Activated naive CD8-positive, alpha-beta T cell treated with anti-CD3 and anti-CD28 coated beads for 36 hours (primary cell): ENCODE measurements at places on chromosomes 3 and 15. TPM values are rescaled to one million over a fixed set of nuclear protein-coding genes. Genes with fewer than 3 reads are reported as not detected.

RUVBL1 gene
- 122 TPM for total RNA-seq

MITF gene
- 0.25 TPM for total RNA-seq

SLCO2A1 gene
- total RNA-seq: 0.08 TPM

ZKSCAN7 gene
- 4.5 TPM for total RNA-seq

GATM gene
- total RNA-seq: 5.0 TPM

NRROS gene
- 22.0 TPM for total RNA-seq

- H3K27me3 ChIP-seq: no peaks in the 10 kb centered on the region
- no peak overlapping the region for H3K4me3 ChIP-seq
- DNase-seq: no peak
These were observed 54.3 kb downstream of the TBC1D2B start for GRCh38 chr15:78023081-78023665.

- H3K27ac ChIP-seq: peak overlapping the region; percentile 90
- H3K4me3 ChIP-seq: peak overlapping the region; percentile 97
- no peaks in the 10 kb centered on the region for H3K27me3 ChIP-seq
- peaks cover 32% of the 10 kb centered on the region for H3K36me3 ChIP-seq
These were observed 901 bp upstream of the RASSF1 start for GRCh38 chr3:50341537-50341936.

- peaks cover 1% of the 10 kb centered on the region for H3K36me3 ChIP-seq
- H3K27ac ChIP-seq: no peak overlapping the region
- DNase-seq: no peak
- no peaks in the 10 kb centered on the region for H3K27me3 ChIP-seq
- H3K4me1 ChIP-seq: peaks cover 2% of the 10 kb centered on the region
These were observed 114.3 kb downstream of the TGFBR2 start for GRCh38 chr3:30720586-30721313.

DNA sequence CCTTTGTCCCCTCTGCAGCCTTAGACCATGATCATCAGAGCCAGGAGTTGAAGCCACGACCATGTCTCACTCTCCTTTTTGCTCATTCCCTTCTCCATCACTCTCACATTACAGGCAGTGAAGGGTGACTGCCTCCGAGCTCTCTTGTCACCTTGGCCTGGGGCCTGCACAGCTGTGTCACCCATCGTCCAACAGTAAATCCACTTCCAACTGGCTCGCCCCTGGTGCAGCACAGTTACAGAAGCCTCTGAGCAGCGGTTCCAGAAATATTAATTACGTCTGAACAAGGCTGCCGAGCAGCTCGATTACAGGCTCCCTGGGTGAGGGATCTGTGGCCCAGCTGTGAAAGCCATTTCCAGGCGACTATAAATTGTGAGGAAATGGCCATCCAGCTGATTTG lies 528.2 kb downstream of the NR2F2 start:
- no peak overlapping the region for H3K27ac ChIP-seq
- H3K36me3 ChIP-seq: no peaks in the 10 kb centered on the region
- H3K4me1 ChIP-seq: no peaks in the 10 kb centered on the region
- H3K27me3 ChIP-seq: peaks cover 6% of the 10 kb centered on the region
- no peak overlapping the region for H3K4me3 ChIP-seq

GRCh38 chr3:123469323-123469995 lies 20.6 kb upstream of the ADCY5 start:
- no peak overlapping the region for H3K4me3 ChIP-seq
- H3K27me3 ChIP-seq: no peaks in the 10 kb centered on the region
- no peak overlapping the region for H3K27ac ChIP-seq
- H3K4me1 ChIP-seq: no peaks in the 10 kb centered on the region
- no peaks in the 10 kb centered on the region for H3K36me3 ChIP-seq
